Liver (tissue), 10 donors: ENCODE measurements at places on chromosomes 13 and 19. TPM values are rescaled to one million over a fixed set of nuclear protein-coding genes. Genes with fewer than 3 reads are reported as not detected.

- no peak overlapping the region for H3K27ac ChIP-seq
- DNase-seq, result no peak
- H3K4me1 ChIP-seq, result no peaks in the 10 kb centered on the region
- H3K36me3 ChIP-seq, result peaks cover 12% of the 10 kb centered on the region
- no peak overlapping the region for H3K4me3 ChIP-seq
These were observed 10.4 kb downstream of the STX10 start for GRCh38 chr19:13139633-13140311.

- no peaks in the 10 kb centered on the region for H3K27me3 ChIP-seq
- peaks cover 42% of the 10 kb centered on the region for H3K4me1 ChIP-seq
- peak overlapping the region; percentile 25 for H3K4me3 ChIP-seq
- peak overlapping the region; percentile 58 for H3K27ac ChIP-seq
- H3K36me3 ChIP-seq, result no peaks in the 10 kb centered on the region
- DNase-seq, result no peak
These were observed 3.7 kb downstream of the ITM2B start for GRCh38 chr13:48236528-48237353.

DNA sequence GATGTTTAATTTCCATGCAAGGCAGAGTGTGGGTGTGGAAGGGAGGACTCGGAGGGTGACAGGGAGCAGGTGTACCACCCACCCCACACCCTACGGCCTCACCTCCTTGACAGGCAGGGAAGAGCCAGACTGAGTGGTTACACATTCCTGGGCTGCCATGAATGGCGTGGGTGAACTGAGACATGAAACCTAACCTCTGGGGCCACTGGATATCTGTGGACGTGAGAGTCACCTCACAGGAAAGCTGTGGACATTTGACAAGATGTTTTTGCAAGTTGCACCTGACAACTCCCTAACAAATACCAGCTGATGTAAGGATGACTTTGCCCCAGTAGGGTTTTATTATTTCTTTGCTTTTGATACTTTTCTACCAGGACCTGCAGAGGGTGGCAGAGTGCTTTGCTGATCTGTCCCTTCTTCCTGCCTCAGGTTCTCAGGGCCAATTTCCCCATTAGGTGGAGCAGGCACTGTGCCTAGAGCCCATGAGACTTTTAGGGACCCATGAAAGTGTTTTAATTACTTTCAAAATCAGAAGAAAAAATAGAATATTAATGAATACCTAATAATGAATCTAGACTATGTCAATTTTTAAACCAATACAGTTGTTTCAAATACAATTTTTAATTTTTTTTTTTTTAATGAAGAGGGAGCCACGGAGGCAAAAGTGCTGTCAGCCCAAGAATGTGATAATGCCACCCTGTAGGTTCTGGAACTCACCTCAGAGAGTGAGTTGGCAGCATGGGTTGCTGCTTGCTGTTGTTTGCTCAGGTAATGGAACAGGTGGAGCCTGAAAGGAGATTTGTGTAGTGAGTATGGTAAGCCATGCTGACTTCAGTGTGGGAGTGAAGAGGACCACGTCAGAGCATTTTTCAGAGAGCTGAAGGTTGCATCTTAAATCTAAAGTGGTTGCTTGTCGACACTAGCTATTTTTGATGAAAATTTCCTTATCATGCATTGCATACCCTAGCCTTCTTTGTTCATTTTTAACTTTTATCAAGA lies 58.0 kb upstream of the CYSLTR2 start:
- no peaks in the 10 kb centered on the region for H3K4me1 ChIP-seq
- no peaks in the 10 kb centered on the region for H3K36me3 ChIP-seq
- no peak overlapping the region for H3K4me3 ChIP-seq
- DNase-seq, result peak; percentile 41

DNA sequence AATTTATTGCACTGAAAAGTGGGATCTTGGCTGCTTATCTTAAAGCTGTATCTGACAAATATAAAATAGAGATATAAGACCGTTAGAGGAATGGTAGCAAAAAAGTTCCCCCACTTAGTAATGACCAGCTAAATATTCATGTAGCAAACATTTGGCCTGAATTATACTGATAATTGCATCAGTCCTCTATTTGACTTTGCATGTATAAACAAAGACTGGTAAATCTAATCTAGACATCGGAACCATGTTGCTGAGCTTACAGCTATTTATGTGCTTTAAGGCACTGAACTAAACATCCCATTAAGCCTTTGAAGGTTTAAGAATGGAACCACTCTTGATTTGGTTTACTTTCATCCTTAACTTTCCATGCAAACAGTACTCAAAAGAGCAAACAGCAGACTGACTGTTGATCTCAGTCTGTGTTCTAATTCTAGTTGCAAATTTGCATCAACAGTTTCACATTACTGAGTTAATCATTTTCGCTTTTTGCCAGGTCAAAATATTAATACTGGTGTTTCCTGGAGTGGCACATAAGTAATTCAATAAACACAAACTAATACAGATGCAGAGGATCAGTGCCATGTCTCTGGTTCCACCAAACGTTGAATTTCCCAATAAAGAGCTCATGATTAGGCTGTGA lies 203.5 kb upstream of the HTR2A start:
- no peak for DNase-seq
- no peak overlapping the region for H3K4me3 ChIP-seq
- H3K4me1 ChIP-seq, result no peaks in the 10 kb centered on the region
- no peaks in the 10 kb centered on the region for H3K36me3 ChIP-seq

DNA sequence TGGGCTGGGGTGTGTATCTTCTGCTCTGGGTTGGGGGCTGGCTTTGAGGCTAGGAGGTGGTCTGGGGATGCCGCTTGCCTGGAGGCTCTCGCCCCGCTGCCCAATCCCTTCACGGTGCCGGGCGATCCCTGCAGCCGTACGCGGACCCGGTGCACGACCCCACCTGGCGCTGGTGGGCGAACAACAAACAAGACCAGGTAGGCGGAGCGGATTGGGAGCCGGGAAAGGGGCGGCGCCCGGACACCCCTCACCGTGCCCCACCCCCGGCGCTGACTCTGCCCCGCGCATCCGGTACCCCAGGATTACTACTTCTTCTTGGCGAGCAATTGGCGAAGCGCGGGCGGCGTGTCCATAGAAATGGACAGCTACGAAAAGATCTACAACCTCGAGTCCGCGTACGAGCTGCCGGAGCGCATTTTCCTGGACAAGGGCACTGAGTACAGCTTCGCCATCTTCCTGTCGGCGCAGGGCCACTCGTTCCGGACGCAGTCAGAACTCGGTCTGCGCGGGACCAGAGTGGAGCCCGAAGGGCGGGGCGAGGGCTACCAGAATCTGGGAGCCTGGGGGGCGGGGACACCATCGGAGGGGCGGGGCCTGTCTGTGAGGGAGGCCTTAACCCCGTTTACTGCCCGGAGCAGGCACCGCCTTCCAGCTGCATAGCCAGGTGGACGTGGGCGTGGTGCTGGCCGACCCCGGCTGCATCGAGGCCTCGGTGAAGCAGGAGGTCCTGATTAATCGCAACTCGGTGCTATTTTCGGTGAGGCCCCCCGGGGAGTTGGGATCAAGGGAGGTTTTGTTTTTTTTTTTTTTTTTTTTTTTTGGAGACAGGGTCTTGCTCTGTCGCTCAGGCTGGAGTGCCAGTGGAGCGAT lies 12.1 kb upstream of the PSMD8 start:
- no peaks in the 10 kb centered on the region for H3K36me3 ChIP-seq
- no peak overlapping the region for H3K4me3 ChIP-seq
- H3K4me1 ChIP-seq, result no peaks in the 10 kb centered on the region
- H3K27me3 ChIP-seq, result peaks cover 6% of the 10 kb centered on the region
- H3K27ac ChIP-seq, result peak overlapping the region; percentile 46
- peak; percentile 69 for DNase-seq

DNA sequence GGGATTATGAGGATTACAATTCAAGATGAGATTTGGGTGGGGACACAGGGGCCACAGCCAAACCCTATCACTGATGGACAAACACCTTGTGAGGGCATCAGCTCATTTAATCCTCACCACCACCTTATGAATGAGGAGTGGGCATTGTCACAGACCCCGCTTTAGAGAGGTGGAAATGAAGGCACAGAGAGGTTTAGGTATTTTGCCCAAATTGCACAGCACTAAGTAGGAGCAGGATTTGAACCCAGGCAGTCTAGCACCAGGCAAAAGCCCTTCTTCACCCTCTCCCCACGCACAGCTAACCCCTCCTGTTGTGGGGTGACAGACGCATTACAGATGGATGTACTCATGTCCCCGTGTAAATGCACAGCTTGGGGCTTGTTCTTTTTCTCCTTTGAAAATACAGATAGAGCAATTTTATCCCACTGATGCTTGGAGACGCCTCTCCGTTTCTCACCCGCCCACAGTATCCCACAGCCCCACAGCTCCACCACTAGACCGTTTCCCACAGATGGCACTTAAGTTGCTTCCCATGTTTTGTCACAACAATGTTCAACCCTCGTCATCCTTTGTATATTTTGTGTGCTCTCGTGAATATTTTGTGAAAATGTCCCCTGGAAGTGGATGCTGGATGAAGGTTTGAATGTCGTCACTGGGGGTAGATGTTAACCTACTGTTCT lies 48.2 kb downstream of the ANKRD10 start:
- no peak for DNase-seq
- no peak overlapping the region for H3K27ac ChIP-seq
- no peaks in the 10 kb centered on the region for H3K27me3 ChIP-seq

- H3K4me1 ChIP-seq, result peaks cover 79% of the 10 kb centered on the region
- H3K27me3 ChIP-seq, result no peaks in the 10 kb centered on the region
- H3K36me3 ChIP-seq, result no peaks in the 10 kb centered on the region
- DNase-seq, result no peak
- peak overlapping the region; percentile 82 for H3K4me3 ChIP-seq
- peak overlapping the region; percentile 86 for H3K27ac ChIP-seq
These were observed 1.5 kb downstream of the SLC27A5 start for GRCh38 chr19:58510084-58510862.

DNA sequence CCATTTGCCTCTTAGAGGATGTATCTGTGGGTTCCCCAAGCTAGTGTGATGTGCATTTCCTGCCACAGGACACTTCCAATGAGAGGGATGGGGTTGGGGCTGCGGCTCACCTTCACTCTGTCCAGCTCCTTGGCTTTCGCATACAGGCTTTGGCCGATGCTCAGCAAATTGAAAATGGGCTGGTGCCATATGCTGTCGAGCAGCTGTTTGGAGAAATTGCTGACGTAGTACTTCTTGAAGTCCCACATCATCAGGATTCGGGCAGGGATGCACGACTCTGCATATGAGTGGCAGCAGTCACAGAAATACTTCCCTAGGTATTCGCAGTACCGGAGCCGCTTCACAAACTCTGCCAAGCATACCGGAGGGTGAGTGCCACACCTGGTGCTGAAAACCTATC lies 37.0 kb downstream of the RUBCNL start:
- DNase-seq, result no peak
- H3K27me3 ChIP-seq, result no peaks in the 10 kb centered on the region
- H3K27ac ChIP-seq, result no peak overlapping the region
- no peaks in the 10 kb centered on the region for H3K4me1 ChIP-seq
- no peaks in the 10 kb centered on the region for H3K36me3 ChIP-seq

GRCh38 chr13:30802501-30802900 lies 67.2 kb downstream of the ALOX5AP start:
- H3K36me3 ChIP-seq, result no peaks in the 10 kb centered on the region
- DNase-seq, result no peak
- no peak overlapping the region for H3K4me3 ChIP-seq
- no peak overlapping the region for H3K27ac ChIP-seq
- H3K27me3 ChIP-seq, result no peaks in the 10 kb centered on the region

- H3K27me3 ChIP-seq, result no peaks in the 10 kb centered on the region
- H3K4me3 ChIP-seq, result no peak overlapping the region
- H3K36me3 ChIP-seq, result no peaks in the 10 kb centered on the region
- DNase-seq, result peak; percentile 76
These were observed 12.3 kb upstream of the ZNF180 start for GRCh38 chr19:44512326-44513298.

DNA sequence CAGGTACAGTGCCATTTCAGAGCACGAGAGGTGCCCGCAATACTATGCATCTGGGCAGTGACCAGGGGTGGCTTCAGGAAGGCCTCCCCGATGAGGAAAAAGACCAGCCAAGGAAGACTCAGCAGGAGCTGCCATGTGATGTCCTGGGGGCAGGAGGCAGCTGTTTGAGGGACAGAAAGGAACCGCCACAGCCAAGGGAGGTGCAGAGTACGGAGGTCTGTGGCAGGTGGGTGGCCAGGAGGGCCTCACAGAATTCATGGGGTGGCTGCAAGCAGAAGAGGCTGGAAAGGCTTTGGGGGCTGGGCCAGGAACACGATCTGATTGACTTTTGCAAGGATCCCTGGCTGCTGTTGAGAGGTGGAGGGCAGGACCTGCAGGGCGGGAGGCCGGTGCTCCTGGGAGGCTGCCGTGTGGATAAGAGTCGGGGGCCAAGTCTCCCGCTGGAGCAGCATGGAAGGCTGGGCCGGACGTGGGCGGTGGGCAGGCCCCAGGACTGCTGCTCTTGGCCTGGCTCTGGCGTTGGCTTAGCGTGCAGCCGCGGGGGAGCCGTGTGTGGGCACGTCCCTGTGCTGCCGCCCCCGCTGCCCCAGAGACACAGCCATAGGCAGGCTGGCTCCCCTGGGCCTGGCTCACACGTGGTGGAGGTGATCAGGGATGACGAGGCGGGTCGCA lies 29.1 kb downstream of the CEBPA start:
- no peak overlapping the region for H3K27ac ChIP-seq
- peaks cover 52% of the 10 kb centered on the region for H3K4me1 ChIP-seq
- H3K4me3 ChIP-seq, result no peak overlapping the region
- DNase-seq, result no peak
- H3K36me3 ChIP-seq, result no peaks in the 10 kb centered on the region

GRCh38 chr19:18723871-18724377 lies 40.4 kb downstream of the CRTC1 start:
- DNase-seq, result no peak
- no peak overlapping the region for H3K27ac ChIP-seq
- H3K27me3 ChIP-seq, result no peaks in the 10 kb centered on the region
- no peaks in the 10 kb centered on the region for H3K36me3 ChIP-seq
- H3K4me3 ChIP-seq, result no peak overlapping the region

- no peak overlapping the region for H3K27ac ChIP-seq
- no peak overlapping the region for H3K4me3 ChIP-seq
- DNase-seq, result no peak
- no peaks in the 10 kb centered on the region for H3K27me3 ChIP-seq
These were observed 24.9 kb upstream of the ARHGEF7 start for GRCh38 chr13:111090169-111090568.

GRCh38 chr13:73421310-73421912 lies 362.6 kb downstream of the KLF5 start:
- no peak overlapping the region for H3K27ac ChIP-seq
- no peaks in the 10 kb centered on the region for H3K4me1 ChIP-seq
- DNase-seq, result no peak
- H3K36me3 ChIP-seq, result no peaks in the 10 kb centered on the region
- H3K27me3 ChIP-seq, result no peaks in the 10 kb centered on the region

ERICH4 gene
- not detected for total RNA-seq

R3HDM4 gene
- 17.4 TPM for total RNA-seq

CD37 gene
- 9.6 TPM for total RNA-seq

KLK2 gene
- not detected for total RNA-seq

AMH gene
- total RNA-seq, result 0.47 TPM

ZNF470 gene
- total RNA-seq, result 2.8 TPM

ICAM4 gene
- 0.33 TPM for total RNA-seq

NMRK2 gene
- total RNA-seq, result not detected

TRAPPC2B gene
- total RNA-seq, result 6.1 TPM

GPR4 gene
- 0.84 TPM for total RNA-seq
